ENCODE measurements at places on chromosomes 6 and 20. TPM values are rescaled to one million over a fixed set of nuclear protein-coding genes. Genes with fewer than 3 reads are reported as not detected.
A peak's percentile ranks its signal among the peaks of the same experiment; 100 is the strongest.

The CD24 gene
- total RNA-seq, result 166 TPM

The FAM83B gene
- total RNA-seq, result 0.06 TPM

The HLA-DRB5 gene
- total RNA-seq, result not detected

DNA sequence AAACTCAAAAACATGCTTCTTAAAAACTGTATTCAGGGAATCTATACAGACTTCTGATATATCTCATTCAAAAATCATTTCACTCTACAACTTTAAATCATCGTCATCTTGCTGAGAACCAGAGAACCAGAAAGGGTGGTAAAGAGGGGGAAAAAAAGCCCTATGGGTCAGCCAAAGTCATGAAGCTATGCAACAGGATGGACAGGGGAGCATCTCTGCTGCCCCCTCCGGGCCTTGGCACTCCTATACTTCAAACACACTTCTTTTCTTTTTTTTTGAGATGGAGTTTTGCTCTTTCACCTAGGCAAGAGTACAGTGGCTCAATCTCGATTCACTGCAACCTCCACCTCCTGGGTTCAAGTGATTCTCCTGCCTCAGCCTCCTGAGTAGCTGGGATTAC, 73.5 kb upstream of the NFATC2 start:
- DNase-seq, result no peak

DNA sequence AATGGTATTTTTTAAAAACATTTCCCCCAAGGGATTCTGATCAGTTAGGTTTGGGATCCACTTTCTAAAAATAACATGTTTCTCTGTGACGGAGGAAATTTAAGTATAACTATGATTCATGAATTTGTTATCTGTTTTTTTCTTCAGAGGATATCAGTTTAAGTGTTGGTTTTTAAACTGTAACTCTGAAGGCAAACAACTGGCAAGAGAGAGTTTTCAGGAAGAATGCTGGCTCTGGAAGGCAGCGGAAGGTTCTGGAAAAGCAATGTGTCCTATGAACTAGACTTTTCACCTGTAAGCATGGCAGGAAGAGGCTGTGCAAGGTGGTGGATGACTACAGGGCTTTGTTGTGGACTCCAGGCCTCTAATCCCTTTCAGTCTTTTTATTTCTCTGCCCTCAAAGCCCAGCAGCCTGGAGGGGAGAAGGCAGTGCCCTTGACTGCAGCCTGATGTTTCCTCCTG, 153.1 kb downstream of the GMPR start:
- peak; percentile 45 for DNase-seq

All from cardiac muscle cell (in vitro differentiated cells and primary cell).